ENCODE measurements at places on chromosomes 1 and 21.

- DNase-seq = no peak
Observed at GRCh38 chr1:45329445-45329844, 2.8 kb downstream of the HPDL start.

GRCh38 chr1:37868466-37868865 lies 9.1 kb upstream of the MTF1 start:
- no peak for DNase-seq

DNA sequence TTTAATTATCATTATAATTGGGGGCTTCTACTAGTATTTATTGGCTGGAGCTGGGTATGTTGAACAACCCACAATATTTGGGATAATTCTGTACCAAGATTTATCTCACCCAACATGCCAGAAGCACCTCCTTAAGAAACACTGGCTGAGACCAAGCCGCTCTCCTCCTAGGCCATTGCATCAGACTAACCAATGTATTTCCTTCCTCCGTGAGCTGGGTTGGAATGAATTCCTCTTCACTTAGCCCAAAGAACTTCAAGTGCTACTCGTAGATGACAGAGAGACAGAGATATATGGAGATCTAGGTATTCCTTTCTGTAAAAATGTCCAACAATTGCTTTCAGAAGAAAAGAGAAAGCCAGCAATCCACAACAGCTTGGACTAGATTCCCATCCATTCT lies 87.2 kb upstream of the ETS2 start:
- DNase-seq = no peak

DNA sequence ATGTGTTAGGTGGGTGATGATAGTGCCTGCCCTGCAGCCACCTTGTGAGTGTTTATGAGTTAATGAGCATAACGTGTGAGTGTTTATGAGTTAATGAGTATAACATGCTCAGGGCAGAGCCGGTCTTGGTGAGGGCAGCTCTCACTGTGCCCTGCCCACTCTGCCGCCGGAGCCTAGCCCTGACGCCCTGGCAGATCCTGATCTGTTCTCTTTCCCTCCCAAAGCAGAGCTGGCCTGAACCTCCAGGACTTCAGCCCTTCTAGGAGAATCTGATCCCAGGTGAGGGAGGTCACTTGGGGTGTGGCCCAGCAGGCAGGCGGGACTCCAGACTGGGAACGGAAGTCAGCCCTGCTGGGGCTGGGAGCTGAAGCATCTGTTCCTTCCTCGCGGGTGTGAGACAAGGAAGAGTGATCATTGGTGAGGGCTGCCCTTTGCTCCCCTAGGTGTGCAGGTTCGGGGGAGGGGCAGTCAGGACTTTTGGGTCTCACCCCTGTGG lies 5.7 kb downstream of the FBLIM1 start:
- no peak for DNase-seq

- no peak for DNase-seq
Observed at GRCh38 chr1:154741741-154742495, 128.2 kb downstream of the KCNN3 start.

- DNase-seq = no peak
Observed at GRCh38 chr1:2112280-2112701, 62.1 kb downstream of the PRKCZ start.

DNA sequence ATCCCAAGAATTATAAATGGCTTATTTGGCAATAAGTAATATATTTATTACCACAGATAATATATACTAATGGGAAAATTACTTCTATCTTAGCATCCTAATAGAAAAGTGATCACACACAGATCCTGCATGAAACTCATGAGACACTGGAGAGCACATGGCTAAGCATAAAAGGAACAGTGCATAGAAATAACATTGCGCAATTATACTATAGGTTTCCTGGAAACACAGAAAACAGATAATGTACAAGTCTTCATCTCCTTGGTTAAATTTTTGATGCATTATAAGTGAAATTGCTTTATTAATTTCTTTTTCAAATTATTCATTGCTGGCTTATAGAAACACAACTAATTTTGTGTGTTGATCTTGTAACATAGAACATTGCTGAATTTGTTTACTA lies 210.4 kb downstream of the USH2A start:
- no peak for DNase-seq

DNA sequence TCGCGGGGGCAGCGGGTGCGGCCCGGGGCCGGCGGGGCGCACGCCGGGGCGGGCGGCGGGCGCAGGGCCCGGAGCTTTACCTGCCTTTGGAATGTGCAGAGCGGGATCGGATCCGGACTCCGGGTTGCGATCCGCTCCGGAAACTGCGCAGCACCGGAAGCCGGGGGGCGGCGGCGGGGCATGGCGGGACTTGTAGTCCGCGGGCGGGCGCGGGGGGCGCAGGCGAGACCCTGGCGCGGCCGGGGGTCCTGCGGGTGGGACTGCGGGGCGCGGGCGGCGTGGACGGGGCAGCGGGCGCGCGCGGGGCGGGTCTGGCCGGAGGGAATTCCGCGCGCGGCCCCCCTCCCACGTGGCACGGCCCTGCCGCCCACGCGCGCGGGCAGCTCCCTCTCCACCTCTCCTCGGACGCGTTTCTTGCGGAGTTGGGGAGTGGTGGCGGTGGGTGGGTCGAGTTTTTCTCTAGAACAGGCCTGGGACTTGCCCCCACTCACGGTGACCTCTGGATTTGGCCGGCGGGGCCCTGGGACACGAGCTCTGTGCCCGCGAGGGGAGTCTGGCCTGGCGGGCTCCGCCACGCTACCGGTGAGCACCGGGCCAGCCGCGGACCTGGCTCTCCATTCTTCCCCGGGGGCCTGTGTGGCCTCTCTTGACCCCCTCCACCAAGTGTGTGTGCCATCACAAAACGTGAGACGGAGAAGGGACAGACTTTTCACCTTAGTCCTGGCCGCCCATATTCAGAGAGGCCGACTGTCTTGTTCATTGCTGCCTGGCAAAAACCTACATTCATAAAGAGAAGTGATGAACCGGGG lies at the start of gene PRDM15:
Gene PRDM15, minus strand, starts transcription at position 155 of the 809 bp plus-strand sequence. CDS start 18,981 bp downstream, outside the sequence.
- no peak for DNase-seq

DNA sequence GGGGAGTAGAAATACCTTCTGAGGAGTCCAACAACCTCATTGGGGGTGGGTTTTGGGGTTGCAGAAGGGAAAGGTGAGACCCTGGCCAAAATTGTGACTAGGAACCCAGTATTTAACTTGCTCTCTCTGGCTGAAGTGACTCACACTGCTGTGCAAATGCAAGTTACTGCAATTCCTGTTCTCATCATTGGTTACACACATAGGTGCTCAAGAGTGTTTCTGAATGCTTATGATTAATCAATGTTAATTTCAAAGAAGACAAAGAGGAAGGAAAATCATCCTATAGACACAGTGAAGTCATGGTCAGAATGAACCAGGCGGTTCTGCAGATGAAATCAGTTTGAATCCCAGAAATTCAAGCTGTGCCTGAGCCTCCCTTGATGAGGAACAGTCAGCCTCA lies 3.1 kb downstream of the ASCL5 start:
- no peak for DNase-seq

DNA sequence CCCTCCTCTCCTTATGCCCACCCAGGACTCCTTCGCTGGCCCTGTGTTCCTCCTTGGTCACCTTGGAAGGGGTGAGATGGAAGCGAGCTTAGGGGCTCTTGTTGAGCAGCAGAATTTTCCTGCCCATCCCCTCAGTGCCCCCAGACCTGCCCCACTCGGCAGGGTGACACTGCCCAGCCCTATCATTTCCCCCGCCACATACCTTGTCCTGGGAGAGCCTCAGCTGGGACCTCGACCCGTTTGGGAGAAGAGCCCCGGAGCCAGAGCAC lies 1.4 kb upstream of the FNDC5 start:
- DNase-seq = no peak

DNA sequence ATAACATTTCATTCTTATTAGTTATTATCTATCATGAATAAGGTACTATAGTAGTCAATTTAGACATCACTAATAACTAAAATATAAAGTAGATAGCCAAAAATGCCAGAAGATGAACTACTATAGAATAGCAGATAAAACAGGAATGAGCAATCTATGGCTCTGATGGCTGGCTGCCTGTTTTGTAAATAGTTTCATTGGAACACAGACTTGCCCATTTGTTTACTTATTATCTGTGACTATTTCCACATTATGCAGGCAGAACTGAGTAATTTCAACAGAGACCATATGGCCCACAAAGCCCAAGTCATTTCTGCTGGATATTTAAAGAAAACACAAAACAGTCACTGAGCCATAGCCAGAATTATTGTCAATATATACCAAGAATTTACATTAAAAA lies 222.1 kb downstream of the COL24A1 start:
- no peak for DNase-seq

GRCh38 chr1:174131032-174131638 lies 28.2 kb upstream of the RABGAP1L start:
- DNase-seq = no peak

- DNase-seq = no peak
Observed at GRCh38 chr1:16905110-16905867, 9.5 kb downstream of the RNU1-2 start.

DNA sequence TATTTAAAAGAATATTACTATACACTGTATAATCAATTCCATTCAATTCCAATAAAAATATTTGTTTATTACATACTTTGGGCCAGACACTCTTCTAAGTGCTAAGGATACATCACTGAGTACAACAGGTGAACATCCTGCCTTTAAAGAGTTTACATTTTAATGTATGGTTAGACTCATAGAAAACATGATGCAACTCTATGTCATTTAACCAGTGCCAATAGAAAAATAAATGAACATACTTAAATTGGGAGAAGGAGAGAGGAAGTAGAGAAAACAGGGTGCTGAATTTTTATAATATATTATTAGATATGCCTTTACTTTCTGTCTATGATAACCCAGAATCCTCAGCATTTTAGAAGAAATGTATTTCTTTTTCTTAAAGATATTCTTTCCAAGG lies 119.2 kb downstream of the TSEN15 start:
- DNase-seq = no peak

GRCh38 chr1:90074137-90074536 lies 79.2 kb downstream of the ZNF326 start:
- DNase-seq = no peak

GRCh38 chr21:32626621-32627196 lies 14.5 kb upstream of the CFAP298 start:
- no peak for DNase-seq

GRCh38 chr1:151060007-151060656 lies at the start of gene MLLT11:
MLLT11 (plus strand) TSS chr1:151060397; CDS start chr1:151067225, 6,828 bp downstream.
- DNase-seq = peak; percentile 66

GRCh38 chr1:60903591-60903990 lies 178.8 kb upstream of the NFIA start:
- DNase-seq = no peak

DNA sequence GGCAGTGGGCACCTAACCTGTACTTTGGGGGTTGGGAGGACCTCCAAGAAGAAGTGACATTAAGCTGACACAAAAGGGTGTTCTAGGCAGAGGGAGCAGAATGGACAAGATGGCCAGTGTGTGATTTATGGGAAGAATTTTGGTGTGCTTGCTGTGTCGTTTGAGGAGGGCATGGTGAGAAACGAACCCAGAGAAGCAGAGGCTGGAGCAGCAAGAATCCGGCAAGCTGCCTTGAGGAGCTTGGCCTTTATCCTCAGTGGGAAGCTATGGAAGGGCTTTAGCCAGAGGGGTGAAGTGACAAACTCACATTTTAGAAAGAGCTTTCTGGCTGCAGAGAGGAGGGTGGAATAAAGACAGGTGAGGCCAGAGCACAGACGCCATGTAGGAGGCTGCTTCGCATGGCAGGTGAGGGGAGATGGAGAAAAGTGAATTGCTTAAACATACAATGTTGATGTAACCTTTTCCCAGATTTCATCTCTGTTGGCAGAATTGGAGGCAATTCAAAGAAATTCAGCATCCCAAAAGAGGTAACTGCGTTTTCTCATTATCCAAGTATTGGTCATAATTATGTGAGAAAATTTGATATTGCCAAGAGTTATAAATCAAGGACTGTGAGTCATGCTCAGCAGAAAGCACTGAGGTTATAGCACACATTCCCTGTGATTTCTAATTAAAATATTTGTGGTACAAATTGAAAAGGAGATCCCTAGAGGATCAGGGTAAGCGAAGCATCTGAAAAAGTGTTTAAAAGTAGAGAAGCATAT lies 26.5 kb downstream of the TRIM45 start:
- no peak for DNase-seq

- no peak for DNase-seq
Observed at GRCh38 chr1:27400963-27401341, 8.5 kb downstream of the GPR3 start.

DNA sequence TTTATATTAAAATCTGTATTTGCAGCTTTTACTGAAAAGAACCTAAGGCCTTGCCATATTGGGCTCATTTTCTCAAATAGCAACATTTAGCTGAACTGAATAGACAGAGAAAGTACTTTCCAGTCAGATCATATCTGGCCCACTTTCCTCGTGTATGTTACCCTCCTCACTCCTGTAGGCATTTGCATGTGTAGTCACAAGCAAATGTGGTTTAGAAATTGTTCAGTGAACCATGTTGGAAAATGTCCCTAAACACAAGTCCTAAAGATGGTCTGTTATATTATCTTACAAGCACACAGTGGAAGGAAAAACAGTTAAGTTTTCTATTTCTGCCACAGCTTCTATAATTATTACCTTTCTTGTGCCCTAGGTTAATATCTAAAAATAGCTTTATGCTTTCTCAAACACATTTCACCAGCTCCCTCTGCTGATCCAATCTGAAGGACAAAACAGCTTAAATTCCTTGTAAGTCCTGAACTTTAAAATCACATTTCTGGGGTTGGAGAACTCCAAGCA lies 606 bp upstream of the FMO4 start:
- DNase-seq = no peak

DNA sequence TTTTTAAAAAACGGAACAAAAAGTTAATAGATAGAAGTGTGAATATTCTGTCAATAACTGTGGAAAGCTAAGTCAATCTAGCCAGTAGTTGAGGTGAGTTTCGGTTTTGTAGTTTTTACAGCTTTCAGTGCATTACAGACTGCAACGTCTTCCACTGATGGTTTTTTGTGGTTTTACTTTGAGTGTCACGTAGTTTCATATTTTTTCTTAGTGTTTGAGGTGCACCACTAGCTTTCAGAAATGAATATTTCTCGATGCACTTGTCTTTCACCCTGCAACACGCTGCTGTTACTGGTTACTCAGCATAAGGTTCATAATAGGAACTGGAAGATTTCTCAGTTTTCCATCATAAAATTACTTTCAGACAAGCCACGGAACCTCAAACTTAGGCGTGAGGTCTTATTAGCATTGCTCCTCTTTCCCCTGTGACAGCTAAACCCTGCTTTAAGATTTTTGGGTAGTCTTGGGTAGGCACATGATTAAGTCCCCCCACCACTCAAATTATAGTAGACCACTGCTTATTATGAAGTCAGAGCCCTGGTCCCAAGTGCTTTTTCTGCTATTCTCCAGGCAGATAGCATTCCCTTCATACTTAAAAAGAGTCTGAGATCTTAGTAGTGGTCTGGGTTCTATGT lies 1412.7 kb downstream of the KCNT2 start:
- DNase-seq = no peak

DNA sequence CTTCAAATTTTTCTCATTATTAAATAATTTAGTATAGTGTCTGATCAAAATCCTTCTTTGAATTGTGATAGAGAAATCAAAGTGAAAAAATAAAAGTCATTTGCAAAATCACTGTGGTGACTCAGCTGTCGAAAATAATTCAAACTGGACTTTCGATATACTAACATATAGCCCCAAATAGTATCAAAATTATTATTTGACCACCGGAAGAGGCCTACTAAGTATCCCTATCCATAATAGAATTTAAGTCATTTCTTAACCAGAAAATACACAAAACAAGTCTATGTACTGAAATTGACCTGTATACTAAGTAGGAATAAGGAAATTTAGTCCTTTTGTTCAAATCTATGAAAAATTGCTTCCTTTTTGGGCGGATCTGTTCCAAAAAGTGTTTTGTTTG lies 180.7 kb downstream of the MRPL39 start:
- DNase-seq = no peak

GRCh38 chr1:22889213-22889827 lies 83.3 kb downstream of the LACTBL1 start:
- no peak for DNase-seq
